ENCODE measurements at places on chromosomes 2 and 18.

- DNase-seq: no peak
These were observed 55.7 kb upstream of the EML4 start for GRCh38 chr2:42113452-42113851.

GRCh38 chr18:47149457-47150028, 757 bp downstream of the HDHD2 start:
- peak; percentile 27 for DNase-seq

- peak; percentile 90 for DNase-seq
These were observed 63.3 kb upstream of the STK17B start for GRCh38 chr2:196234672-196235071.

DNA sequence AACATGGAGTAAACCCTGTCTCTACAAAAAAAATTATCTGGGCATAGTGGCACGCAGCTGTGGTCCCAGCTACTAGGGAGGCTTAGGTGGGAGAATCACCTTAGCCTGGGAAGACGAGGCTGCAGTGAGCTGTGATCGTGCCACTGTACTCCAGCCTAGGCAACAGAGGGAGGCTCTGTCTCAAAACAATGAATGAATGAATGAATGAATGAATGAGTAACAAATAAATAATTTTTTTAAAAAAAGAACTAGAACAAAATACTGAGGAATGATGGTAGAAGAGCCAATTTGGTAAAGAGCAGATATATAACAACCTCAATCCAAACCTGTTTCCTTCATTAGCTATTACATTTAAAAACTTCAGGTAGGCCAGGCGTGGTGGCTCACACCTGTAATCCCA, 60.1 kb downstream of the STRN start:
- DNase-seq: no peak

- no peak for DNase-seq
These were observed 9.1 kb downstream of the CNNM4 start for GRCh38 chr2:96769814-96770213.

DNA sequence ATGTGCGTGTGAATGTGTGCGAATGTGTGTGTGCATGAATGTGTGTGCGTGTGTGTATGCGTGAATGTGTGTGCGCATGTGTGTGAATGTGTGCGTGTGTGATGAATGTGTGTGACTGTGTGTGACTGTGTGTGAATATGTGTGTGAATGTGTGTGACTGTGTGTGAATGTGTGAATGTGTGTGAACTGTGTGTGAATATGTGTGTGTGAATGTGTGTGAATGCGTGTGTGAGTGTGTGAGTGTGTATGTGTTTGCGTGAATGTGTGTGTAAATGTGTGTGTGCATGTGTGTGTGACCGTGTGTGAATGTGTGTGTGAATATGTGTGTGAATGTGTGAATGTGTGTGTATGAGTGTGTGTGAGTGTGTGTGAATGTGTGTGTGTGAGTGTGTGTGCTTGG, 1103.8 kb downstream of the TSN start:
- no peak for DNase-seq

- DNase-seq: no peak
These were observed 142.5 kb downstream of the CDH19 start for GRCh38 chr18:66461344-66461743.
